GM12864 (cell line): ENCODE measurements at places on chromosomes 6 and 20.
A peak's percentile ranks its signal among the peaks of the same experiment; 100 is the strongest.

DNA sequence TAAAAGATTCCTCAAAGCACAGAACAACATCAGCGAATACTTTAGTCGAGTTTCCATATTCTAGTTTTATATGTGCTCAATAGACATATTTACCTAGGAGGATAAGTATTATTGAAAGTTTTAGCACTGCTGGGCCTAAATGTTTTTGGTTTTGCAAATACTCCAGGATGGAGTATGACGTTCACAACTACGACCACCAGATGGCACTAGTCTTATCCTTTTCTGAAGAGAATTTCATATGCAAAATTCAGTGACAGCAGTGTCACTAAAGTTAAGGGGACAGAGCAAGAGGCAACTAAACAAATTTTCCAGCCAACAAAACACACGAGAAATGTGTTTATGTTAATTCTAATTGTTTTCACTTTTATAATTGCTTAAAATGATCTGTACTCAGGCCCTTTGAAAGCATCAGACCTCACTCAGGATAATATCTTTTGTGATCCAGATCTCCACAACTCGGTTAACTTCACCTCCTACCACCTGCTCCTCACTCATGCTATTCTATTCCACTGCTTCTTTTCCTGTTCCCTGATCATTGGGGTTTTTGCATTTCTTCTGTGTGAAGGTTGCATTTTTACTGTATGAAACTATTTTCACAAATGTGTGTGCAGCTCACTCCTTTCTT is 220.8 kb downstream of the TRDN start:
- peak; percentile 49 for DNase-seq

DNA sequence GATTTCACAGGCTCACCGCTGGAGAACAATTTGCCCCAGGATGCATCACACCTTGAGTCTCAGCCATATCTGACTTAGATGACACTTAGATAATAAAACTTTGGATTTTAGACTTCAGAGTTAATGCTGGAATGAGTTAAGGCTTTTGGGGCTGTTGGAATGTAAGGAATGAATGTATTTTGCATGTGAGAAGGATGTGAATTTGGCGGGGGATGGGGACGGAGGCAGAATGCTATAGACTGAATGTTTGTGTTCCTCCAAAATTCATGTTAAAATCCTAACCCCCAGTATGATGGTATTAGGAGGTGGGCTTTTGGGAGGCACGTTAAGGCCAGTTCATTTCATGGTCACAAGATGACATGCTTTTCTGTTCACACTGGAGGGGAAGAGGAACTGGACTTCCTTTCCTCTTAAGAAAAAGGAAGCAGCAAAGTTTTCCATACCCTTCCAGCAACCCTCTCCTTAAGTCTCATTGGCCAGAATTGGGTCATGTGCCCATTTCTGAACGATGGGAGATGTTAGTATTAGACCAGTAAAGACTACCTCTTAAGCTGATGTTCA is 5.8 kb upstream of the SRXN1 start:
- DNase-seq = no peak

- no peak for DNase-seq
These were observed 324.2 kb upstream of the HSF2 start for GRCh38 chr6:122075084-122075838.

DNA sequence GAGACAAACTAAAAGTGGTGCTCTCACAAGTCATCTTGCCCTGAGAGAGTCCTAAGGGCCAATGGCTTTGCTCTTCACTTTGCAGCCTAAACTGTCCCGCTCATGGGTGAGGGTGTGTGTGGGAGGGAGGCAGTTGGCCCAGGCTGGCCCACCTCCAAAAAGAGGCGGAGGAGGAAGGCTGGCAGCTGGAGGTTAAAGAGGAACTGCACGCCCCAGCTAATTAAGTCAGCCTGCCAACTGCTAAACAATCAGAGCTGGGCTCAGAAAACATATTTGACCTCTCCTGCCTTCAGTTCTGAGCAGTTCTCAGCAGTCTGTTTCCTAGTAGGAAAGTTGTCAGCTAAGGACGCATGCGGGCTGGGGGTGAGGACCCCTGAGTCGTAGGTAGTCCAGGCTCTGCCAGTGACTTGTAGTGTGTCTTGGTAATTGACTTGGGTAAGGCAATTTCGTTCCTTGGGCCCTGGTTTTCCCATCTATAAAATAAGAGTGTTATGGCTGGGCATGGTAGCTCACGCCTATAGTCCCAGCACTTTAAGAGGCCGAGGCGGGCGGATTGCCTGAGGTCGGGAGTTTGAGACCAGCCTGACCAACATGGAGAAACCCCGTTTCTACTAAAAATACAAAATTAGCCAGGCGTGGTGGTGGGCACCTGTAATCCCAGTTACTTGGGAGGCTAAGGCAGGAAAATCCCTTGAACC is 17.0 kb downstream of the GSS start:
- DNase-seq = no peak

GRCh38 chr6:29424575-29424974 is 9.8 kb downstream of the OR12D1 start:
- DNase-seq = no peak

- DNase-seq = no peak
These were observed 8.8 kb downstream of the CDH4 start for GRCh38 chr20:61260905-61261304.

- DNase-seq = no peak
These were observed 21.6 kb downstream of the UQCC2 start for GRCh38 chr6:33689879-33690278.
